ENCODE measurements at places on chromosomes 3 and 15.

- DNase-seq = no peak
Observed at GRCh38 chr3:141115789-141116541, 64.8 kb downstream of the SPSB4 start.

DNA sequence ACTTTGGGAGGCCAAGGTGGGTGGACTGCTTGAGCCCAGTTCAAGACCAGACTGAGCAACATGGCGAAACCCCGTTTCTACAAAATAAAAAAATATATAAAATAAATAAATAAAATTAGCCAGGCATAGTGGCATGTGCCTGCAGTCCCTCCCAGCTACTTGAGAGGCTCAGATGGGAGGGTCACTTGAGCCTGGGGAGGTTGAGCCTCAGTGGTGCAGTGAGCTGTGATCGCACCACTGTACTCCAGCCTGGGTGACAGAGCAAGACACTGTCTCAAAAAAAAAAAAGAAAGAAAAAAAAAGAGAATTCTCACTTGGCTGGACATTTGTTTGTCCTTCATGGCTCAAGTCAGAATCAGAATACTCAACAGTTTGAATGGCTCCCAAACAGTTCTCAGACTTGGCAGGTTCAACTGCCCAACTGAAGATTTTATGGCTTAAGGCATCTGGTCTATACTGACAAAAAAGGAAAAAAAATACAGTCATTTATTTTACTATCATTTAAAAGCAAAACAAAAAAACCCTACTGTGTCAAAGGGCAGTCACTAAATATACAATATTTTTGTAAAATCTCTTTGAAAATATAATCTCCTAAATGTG is 106.6 kb downstream of the FBXL22 start:
- DNase-seq = no peak

DNA sequence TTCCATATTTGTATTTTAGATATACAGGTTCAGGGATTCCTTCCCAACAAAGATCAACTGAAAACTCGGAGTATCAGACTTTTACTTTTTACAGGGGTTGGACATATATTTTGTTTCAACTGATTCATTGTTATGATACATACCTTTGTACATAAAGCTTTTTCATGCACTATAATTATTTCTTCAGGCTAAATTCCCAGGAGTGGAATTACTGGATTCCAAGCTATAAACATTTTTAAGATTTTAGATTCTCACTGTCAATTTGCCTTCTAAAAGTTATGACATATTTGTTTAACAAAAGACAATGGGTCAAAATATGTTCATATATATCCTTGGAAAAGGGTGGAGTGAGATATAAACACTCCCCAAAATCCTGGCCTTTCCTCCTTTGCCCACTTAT is 449.0 kb downstream of the PDCD6IP start:
- DNase-seq = no peak

DNA sequence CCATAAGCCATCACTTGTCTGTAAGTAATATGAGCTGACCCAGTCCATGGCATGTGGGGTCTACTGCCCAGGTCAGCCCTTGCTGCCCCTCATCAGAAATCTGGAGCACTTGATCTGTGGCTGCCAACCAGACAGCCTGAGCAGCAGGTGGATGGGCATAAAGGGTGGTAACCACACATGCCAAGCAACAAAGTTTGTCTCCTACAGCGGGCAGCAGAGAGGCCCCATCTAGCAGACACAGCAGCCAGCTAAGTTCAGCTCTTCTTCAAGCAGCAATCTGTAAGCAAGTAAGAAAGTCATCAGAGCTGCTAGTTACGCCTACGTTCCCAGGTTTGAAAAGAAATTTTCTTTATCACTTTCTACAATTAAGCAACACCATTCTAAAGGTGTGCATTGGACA is 27.9 kb downstream of the CHCHD4 start:
- no peak for DNase-seq

DNA sequence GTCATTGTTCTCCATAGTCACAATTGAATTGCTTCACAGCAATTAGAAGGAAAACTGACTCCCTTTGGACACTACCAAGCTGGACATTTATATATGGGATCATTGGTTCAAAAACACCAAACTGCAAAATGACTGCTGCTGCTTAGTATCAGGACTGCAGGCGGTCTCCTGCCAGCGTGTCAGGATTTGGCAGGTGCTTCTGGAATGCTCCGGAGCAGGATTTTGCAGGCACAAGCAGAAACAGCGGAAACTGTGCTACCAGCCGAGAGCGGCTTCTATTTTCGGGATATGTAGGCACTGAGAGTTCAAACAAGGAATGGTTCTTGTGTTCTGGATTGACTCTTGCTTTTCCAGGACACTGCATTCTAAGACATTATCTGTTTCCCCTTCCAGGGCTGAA is 95.5 kb downstream of the SSR3 start:
- DNase-seq = no peak

- no peak for DNase-seq
Observed at GRCh38 chr15:93895976-93896770, 335.2 kb upstream of the MCTP2 start.

DNA sequence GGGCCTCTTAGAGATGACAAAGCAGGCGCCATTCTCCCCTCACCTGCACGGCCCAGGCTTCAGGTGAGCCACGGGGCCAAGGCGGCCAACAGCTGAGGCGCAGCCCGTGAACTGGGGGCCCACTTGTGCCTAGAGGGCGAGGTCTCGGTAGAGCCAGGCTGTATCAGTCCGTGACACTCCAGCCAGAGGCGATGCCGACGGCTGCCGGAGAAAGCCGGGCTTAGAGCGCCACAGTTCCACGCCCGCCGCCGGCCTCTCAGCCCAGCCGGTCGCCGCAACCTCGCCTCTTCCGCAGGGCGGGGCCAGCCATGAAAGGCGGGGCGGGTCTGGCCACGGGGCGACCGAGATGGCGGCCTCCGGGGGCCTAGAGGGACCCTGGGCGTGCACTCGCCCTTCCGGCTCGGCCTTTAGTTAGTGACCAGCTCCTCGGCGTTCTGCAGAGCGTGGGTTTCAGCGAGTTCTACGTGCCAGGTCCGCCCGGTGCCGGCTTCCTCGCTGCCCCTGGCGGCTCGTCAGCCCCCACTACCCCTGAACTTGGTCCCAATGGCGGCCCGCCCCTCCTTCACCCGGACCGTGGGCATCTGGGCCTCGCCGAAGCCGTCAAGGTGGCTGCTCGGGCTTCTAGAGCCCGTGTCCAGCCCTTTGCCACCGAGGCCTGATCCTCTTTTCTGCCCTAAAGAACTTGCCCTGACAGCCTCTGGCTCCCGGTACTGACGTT is at the start of gene ZNF621:
ZNF621 (plus strand) TSS at position 393 of the 718 bp plus-strand sequence. CDS start 881 bp downstream, outside the sequence.
- peak; percentile 92 for DNase-seq

Data from adipocyte (in vitro differentiated cells).